Urinary bladder (tissue), 4 donors: ENCODE measurements at places on chromosomes 3 and 15.

DNA sequence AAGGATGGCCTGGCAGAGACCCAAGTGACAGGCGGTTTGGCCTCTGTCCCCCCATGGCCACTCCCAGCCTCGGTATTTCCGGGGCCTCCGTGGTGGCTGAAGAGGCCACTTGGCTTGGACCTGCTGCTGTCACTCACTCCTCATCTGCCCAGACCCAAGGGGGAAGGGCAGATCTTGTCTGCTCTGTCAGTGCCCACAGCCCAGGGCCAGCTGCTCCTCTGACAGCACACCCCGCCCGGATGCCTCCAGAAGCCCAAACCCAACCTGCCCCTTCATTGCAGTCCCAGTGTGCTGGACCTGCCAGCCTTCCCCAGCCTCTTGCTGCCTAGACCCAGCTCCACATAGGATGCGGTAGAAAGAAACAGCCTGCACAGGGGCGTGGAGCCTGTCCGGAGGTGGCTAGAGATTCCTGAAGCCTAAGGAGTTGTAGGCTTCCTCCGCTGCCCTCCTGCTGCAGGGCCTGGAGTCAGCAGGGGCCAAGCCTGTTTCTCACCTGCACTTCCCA, 52.0 kb downstream of the MAGEF1 start:
- no peak for DNase-seq

- no peak for DNase-seq
Measured at GRCh38 chr15:26682598-26683164, 90.2 kb downstream of the GABRB3 start.

GRCh38 chr15:38496151-38496550, 42.2 kb downstream of the FAM98B start:
- no peak for DNase-seq

- DNase-seq = no peak
Measured at GRCh38 chr3:5800965-5801364, 613.5 kb downstream of the EDEM1 start.

DNA sequence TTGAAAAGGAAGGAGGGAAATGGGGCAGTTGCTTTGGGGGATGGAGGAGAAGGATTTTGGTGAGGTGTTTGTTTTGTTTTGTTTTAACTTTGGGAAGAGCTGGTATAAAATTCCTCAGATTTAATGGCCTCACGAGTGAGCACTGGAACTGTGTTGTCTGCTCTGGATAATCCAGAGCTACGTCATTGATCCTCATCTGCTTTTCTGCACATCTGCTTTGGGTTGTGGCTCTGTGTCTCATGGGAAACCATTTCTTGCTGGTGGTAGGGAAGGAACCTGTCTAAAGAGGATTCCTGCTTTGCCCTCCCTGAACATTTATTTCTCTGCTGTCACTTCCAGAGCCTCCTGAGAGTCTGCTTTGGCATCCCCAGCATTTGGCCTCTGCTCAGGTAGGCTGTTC, 3.1 kb downstream of the SNRK start:
- no peak for DNase-seq

DNA sequence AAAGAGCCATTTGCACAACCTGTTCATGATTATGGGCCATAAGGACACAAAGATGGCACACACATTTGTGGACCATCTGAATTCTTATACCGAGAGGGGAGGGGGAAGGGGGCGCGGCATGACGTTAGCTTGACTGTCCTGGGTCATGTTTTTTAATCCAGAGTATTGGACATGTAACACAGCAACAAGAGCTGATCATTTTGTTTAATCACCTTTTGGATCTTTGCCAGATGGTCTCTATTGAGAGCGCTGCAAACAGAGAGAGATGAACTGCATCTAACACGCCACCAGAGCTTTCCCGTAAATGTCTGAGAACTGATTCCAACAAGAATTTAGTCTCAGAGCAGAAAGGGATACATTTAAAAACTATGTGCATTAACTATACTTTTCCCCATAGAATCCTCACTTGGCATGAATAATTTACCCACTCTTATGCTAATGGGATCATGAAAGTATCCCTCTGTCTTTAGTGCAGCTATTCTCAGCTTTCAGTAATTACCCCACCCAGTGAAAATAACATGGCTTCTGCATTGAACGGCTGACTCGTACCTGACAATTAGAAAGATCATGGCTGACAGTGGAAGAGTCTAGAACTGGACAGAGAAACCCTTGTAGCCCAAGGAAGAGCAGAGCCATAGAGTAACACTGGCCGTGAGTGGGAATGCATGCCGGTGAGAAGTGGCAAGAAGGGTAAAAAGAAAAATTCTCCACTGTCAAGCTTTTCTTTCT, 22.6 kb downstream of the MEIS2 start:
- no peak for DNase-seq

- no peak for DNase-seq
Measured at GRCh38 chr15:72229076-72229946, 1.7 kb downstream of the PKM start.

- no peak for DNase-seq
Measured at GRCh38 chr15:48494631-48495030, 150.9 kb downstream of the FBN1 start.

DNA sequence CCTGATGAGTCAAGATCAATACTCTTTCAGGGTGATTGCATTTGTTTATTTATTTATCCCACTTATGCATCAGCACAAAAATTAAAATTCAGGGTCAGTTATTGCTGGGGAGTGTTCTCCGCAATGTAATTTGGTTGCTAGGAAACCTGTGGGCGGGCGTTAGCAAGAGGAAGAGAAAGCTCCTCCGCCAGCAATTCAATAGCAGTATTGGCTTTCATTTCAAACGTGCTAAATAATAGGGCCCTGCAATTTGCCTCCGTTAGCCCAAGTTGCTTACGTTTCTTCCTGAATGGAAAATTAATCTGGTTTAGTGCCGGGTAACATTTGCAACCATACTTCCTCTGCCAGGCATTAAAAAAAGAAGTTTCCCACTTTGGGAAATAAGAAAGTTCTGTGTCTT, 35.5 kb upstream of the PLCL2 start:
- DNase-seq = no peak

- DNase-seq = no peak
Measured at GRCh38 chr3:171654326-171654725, 156.0 kb downstream of the PLD1 start.

- no peak for DNase-seq
Measured at GRCh38 chr3:140207541-140207940, 272.6 kb downstream of the CLSTN2 start.

DNA sequence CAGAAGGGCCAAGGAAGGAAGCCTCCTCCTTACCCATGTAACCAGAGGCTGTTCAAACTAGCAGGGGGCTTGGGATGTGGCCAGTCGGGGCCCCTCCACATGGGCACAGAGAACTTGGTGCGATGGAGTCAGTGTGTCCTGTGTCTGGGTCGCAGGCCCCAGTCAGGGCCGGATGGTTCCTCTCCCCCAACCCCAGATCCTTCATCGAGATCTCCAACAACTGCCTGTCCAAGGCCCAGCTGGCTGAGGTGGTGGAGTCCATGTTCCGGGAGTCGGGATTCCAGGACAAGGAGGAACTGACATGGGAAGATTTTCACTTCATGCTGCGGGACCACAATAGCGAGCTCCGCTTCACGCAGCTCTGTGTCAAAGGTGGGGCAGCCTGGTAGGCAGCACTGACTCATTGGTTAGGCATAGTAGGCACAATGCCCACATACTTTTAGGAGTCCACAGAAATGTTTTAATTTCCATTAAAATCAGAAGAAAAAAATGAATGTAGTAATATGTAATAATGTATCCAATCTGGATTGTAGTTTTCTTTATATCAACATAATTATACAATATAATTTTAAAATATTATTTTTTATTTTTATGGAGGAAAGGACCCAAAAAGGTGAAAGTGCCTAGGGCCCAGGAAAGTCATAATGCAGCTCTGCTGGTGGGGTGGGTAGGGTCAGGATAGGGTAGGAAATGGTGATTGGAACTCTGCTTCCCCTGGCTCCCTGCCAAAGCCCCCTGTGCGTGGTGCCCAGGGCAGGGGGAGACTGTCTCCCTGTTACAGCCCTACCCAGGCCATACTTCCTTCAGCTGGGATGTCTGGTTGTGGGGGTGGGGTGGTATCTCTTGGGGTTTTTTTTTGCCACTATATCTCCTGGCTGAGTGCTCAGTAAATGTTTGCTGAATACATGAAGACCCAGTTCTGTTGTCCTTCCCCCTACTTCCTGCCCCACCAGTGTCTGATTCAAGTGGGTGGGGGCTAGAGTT, 18.6 kb downstream of the DUOX1 start:
- DNase-seq = no peak

DNA sequence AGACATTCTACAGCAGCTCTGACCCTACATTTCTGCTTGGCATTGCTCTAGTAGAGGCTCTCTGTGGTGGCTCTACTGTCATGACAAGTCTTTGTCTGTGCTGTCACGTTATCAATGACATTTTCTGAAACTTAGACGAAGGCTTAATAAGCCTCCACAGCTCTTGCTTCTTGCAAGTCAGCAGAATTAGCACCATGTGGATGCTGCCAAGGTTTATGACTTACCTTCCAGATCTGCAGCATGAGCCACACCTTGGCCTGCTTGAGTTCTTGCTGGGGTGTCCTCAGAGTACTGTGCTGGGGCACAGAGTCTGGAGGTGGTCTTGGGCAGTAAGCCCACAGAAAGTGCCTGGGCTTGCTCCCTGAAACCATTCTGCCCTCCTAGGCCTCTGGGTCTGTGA, 9.8 kb downstream of the RTP1 start:
- no peak for DNase-seq

DNA sequence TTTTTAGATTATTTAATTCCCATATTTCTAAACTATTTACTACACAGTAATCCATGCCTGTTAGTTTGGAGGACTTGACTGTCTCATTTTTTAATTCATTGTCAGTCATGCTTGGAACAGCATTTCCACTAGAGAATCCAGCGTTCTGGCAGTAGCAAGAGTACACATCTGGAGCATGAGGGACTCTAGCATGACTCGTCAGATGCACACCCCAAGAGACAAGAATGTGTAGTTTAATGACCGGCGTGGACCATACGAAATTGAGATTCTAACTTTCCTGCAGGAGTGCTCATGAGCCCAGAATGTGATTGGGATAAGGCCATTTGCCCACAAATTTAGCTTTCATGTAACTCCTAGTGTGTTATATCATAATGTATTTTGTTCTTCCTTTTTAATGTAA, 48.9 kb downstream of the ASB7 start:
- no peak for DNase-seq

GRCh38 chr3:32238453-32239306, at the start of gene CMTM8:
CMTM8 (plus strand) TSS chr3:32238680; CDS start chr3:32238973, 293 bp downstream.
- DNase-seq = no peak

DNA sequence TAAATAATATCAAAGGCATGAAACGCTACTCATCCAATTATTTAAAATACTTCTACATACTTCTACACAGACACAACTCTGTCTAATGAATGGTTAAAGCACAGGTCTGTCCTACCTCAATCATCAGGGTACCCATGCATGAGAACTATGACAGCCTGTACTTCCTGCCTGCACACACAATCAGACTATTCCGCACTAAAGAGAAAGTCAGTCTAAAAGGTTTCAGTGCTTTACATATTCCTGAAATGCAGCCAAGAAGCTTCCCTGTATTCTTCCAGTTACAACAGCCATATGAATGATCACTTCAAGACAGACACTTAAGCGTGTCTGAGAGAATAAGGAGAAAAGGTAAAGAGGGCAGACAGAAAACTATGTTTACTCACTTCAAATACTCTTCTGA, 58.8 kb downstream of the TUBGCP4 start:
- no peak for DNase-seq

DNA sequence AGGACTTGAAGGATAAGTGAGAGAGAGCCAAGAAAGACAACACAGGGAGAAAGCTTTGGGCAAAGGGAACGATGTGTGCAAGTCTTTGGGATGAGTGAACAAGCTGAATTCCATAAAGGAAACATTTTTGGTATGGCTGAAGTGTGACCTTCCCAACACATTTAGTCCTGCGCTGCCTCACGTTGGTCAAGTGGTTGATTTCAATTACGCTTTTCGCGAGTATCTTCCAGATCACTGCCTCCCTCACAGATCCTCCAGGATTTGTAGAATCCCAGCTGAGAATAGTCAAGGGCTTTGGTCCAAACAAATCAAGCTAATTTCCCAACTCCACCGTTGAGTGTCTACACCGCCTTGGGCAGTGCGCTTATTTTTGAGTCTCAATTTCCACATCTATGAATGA, 338.4 kb upstream of the ADAMTS9 start:
- DNase-seq = no peak

GRCh38 chr3:87461443-87461842, 185.1 kb upstream of the POU1F1 start:
- DNase-seq = no peak

GRCh38 chr3:187044206-187044605, 95.1 kb downstream of the RPL39L start:
- DNase-seq = no peak

DNA sequence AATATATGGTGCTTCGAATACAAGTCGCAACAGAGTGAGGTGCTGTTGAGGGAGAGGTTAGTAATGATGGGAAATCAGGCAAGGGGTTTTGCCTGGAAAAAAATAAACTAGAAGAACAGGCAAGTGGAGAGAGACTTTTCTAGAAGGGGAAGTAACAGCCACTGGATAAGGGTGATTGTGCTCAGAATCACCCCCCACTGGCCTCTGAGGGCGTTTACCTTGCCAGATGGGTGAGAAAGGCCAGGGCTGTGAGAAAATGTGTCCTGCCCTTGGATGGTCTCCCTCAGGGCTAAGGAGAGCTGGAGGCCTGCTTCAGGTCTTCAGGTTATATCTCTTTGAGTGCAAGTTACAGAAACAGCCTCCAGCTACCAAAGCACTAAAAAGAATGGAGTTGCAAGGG, 151.8 kb downstream of the MEX3B start:
- no peak for DNase-seq

GRCh38 chr3:14227856-14228255, 49.2 kb downstream of the LSM3 start:
- DNase-seq = no peak

DNA sequence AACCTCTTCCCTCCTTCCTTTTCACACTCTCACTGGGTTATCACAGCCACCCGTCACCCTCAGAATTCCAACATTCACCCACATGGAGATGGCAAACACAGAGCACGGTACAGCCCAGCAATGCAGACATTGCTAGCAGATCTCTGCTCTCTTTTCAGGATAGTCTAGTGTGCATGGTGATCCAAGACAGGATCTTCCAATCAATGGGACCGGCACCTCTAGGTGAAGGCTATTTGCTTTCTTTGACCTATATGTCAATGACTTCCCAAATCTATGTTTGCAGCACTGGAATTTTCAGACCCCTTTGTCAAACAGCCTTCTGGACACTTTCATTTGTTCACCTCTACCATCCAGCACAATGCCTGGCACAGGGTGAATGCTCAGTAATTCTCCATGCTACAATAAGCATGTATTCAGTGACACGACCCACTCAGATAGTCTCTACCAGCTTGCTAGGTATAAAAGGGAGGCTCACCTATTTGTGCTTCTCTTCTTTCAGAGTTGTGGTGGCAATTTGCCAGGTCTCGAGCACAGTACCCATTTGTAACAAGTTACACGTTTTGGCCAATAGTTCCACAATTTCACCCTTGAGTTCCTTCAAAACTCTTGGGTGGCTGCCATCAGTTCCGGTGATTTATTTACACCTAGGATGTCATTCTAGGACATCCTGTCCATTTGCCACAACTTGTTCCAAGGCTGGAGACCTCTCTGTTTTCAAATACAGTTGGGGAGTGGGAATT, 279.1 kb upstream of the ICE2 start:
- no peak for DNase-seq
